Fibroblast of the aortic adventitia (primary cell): ENCODE measurements at places on chromosomes 7 and 10.
A peak's percentile ranks its signal among the peaks of the same experiment; 100 is the strongest.

DNA sequence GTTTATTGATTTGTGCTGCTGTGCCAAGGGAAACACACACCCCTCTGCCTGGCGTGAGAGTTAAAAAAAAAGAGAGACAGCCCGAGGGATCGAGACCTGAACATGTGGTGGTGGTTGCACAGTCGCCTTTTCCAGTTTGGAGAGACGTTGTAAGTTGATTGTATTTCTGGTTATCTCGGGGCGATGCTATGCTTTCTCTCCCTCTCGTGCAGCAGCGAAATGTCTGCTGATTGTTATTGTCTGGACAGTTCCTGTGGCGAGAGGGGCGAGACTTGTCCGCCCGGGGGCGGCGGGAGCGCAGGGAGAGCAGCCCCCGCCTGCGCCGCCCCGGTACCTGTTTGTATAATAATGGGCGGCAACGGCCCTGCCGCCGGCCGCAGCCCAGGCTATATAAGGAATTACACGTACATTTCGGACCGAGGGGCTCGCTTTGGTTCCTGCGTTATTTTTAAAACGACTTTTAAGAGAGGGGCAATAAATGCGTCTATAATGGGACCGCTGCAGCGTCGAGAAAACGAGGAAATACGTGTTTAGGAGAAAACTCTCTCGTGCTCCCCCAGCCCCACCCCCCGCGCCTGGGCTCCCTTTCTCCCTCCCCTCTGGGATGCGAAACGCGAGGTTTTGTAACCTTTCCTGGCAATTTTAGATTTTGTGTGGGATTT is 1.7 kb downstream of the ZEB1 start:
- peak; percentile 72 for DNase-seq

- peak; percentile 56 for DNase-seq
Measured at GRCh38 chr7:115289971-115290370, 368.1 kb downstream of the MDFIC start.

- DNase-seq: no peak
Measured at GRCh38 chr10:113541549-113541927, 11.3 kb upstream of the HABP2 start.

DNA sequence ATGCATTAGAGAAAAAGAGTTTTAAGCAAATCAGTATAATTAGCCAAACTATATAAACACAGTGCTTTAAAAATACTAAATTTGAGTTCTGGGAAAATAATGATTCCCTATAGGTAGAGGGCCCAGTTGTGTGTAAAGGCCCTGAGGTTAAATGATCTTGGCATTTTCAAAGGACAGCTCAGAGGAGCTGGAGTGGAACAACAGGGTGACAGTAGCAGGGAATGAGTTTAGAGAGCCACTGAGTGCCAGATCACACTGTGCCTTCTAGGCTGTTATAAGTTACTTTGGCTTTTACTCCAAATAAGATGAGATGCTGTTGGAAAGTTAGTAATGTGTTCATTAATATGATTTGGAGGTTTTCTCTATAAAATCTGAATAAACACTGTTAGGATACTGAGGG is 34.6 kb downstream of the VWDE start:
- DNase-seq: no peak

- no peak for DNase-seq
Measured at GRCh38 chr10:121662945-121663917, 65.0 kb upstream of the FGFR2 start.

DNA sequence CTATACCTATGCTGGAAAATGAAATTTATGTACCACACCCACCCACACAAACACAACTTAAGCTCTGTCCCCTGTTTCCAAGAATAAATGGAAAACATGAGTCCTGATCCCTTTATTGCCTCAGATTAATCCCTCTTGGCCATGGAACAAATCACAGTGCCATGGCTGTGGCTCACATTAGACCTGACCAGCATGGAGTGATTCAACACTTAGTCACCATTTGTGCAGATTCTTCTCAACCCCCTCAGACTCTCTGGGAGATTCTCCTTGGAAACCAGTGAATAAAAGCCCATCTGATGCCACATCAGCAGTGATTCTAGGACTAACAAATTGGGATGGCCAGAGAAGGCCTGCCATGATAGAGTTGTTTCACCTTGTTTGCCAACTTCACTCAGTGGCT is 204.4 kb upstream of the TMEM72 start:
- peak; percentile 97 for DNase-seq

GRCh38 chr10:11058965-11059364 is 41.3 kb downstream of the CELF2 start:
- DNase-seq: peak; percentile 33

- DNase-seq: peak; percentile 93
Measured at GRCh38 chr7:1532456-1533254, 2.2 kb downstream of the MAFK start.

DNA sequence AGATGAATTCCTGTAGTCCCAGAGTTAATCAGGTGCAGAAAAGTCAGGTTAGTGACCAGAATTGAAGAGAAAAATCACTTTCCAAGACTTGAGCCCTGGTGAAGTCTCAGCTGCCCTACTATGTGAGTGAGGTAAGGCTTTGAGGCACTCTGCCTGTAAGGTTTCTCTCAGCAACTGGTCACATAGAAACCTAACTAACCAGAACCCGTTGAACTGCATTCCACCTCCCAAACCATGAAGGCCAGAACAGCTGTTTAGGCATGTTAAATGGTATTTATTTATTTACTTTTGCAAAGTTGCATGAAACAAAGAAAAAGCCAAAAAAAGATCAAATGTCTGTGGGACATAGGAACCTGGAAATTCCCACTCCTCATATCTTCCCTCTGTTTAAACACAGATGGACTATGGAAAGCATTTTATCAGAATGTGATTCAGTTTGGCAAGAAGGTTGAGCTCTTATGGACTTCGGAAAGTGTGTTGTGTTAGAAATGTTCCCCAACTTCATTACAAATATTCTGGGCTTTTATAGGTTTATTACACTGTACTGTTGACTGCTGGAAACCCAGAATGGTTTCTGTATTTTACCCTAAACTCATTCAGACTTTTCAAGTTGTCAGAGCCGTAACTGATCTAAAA is 12.8 kb upstream of the GPR85 start:
- peak; percentile 33 for DNase-seq

GRCh38 chr10:17004801-17005380 is 124.7 kb downstream of the CUBN start:
- no peak for DNase-seq

- no peak for DNase-seq
Measured at GRCh38 chr10:132438091-132439024, 41.4 kb downstream of the PWWP2B start.

GRCh38 chr7:5690931-5691473 is 90.5 kb downstream of the RNF216 start:
- DNase-seq: no peak

- no peak for DNase-seq
Measured at GRCh38 chr10:124977161-124977560, 35.2 kb downstream of the ZRANB1 start.

GRCh38 chr7:96200740-96201139 is 121.2 kb downstream of the SLC25A13 start:
- DNase-seq: no peak

- no peak for DNase-seq
Measured at GRCh38 chr7:134771889-134772288, 7.5 kb upstream of the CALD1 start.

DNA sequence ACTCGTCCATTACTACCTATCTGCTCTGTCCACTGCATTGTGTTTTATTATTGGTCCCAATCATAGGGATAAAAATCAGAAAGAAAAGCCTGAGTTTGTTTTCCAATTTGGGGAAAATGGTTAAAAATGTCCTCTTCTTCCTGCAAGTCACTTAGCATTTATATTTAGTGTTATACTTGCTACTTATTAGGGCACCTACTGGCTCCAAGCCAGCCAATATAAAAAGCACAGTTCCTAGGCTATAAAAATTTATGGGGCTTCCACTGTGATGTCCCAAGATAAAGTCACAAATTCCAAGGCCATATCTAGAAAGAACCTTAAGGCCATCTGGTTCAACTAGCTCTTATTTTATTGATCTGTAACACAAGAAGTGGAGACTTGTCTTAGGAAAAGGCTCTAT is 3.2 kb downstream of the SLC35B4 start:
- no peak for DNase-seq

GRCh38 chr10:7407368-7408290 is 3.2 kb downstream of the SFMBT2 start:
- no peak for DNase-seq

DNA sequence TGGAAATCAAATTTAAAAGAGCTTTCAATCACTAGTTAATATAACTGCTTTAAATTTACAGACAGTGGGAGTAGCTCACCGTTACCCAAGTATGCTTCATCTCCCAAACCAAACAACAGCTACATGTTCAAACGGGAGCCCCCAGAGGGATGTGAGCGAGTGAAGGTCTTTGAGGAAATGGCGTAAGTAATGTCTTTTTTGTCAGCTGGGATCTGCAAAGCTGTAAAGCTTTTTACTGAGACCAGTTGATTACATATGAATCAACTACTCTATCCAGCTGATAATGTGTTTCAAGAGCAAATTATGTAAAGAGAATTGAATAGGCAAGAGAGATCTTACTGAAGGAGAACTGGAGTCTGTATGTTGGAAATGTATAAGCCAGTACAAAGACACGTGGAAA is 116.2 kb downstream of the GLCCI1 start:
- no peak for DNase-seq

- DNase-seq: no peak
Measured at GRCh38 chr7:57821438-57822382, 371.7 kb downstream of the ZNF716 start.

DNA sequence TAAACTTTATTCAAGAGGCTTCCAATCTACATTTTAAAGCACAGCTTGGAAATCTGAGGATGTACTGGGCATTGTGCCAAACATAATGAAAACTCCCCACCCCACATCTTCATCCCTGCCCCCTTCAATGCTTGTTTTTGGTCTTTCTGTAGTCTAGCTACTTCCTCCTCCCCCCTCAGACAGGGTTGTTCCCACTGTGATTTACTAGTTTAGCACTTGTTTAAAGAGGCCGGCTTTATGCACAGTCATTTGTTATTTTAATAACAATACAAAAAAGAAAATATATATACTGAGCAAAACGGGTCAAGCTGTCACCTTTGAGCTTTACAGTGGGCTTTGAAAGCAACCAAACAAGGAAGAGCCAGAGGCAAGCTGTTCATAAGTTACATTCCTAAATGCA is 132.6 kb downstream of the CHRM2 start:
- no peak for DNase-seq

- no peak for DNase-seq
Measured at GRCh38 chr10:122294511-122295450, 23.7 kb downstream of the BTBD16 start.

DNA sequence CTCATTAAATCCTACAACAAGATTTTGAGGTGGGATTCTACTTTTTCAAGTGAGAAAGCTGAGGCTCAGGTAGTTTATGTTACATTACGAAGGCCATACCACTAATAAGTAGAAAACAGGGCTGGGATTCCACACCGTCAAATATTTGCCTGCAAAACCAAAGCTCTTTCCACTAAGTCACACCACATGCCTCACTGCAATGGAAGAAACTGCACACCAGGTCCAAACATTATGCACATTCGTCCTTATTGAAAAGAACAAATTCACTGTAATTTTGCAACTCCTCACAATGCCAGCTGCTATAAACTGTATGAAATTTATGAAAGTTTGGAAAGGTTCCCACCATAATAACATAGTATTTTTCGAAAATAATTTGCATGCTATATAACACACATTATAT is 66.5 kb downstream of the DGKB start:
- no peak for DNase-seq

DNA sequence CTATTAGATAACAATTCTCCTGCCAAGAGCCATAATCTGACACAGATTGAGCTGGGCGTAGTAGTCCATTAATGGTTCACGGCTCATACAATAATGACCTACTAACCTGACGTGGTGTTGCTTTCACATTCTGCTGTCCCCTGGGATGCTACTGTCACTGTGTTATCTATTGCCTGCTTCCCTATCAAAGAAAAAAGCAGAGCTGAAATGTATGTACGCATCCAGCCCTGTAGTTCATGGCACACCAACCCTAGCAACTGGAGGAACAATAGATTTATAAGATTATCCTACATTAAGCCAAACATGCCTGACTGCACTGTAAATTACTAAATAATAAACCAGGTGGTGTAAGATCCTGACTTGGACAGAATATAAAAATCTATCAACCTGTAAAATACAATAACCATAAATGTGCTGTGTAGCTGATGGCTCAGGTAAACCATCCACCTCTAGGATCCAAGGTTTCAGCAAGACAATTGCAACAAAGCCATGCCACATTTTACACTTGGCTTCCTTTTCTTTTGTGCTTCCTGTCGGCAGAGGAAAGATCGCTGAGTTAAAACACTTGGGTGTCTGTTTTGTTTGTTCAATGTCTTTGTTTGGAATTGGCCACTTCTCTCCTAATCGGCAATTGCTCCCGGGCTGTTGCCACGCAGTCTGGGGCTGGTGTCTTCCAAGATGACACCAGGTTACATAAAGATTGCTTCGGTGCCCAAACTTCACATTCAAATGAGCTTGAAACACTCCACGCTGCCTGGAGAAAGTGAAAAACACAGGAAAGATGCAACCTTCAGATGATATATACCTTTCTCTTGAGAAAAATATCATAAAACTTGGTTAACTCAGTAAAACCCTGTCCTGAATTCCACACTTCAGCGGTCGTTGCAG is 143.9 kb upstream of the MGMT start:
- no peak for DNase-seq

DNA sequence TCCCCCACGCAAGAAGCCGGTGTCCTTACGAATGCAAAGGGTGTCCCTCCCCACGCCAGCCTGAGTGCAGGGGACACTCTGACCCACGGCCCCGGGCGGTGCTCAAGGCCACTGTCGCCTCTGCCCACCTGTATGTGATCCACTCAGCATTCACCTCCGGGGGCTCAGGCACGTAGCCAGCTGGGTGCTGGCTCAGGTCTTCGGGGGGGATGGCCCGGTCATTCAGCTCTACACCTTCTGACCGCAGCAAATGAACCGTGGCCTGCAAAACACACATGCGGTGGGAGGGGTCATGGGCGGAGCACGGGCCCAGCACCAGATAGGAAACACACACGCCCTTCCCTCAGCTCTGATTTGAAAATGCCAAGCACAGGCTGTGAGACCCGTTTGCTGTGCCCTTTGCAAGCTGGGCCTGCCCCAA is 25.9 kb downstream of the CFAP46 start:
- no peak for DNase-seq

- no peak for DNase-seq
Measured at GRCh38 chr7:139650429-139651100, 127.1 kb downstream of the CLEC2L start.

DNA sequence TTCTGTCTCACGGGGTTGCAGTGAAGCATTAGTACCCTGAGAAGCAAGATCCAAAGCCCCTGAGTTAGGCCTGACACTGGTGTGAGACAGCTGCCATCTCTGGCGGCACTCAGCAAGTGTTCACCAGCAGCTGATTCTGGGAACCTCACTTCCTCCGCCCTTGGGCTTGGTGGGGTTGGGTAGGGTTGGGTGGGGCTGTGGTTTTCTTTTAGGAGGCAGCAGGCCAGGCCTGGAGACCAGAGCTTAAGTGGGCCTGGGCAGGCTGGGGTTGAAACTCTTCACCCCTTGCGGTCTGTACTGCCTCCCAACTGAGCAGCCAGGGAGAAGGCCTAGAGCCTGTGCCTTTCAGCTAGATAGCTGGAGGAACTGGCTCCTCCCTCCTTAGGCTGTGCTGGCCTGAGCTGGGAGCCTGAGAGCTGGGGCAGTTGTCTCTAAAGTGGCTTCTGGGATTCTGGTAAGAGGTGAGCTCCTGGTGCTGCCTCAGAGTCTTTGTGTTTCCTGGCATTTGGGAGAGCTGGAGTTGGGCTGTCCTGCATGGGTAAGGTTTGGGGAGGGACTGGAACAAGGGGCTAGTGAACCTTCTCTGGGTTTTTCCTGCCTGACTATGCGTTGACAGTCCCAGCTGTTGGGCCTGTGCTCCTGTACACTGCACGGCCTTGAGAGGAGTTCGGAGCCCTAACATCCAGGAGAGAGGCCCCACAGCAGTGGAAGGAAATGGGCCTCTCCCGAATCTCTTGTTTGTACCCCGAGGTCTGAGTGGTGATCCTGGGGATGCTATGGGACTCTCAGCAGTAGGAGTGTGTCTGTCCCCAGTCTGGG is 5.1 kb downstream of the TSPAN14 start:
- DNase-seq: peak; percentile 91
